ENCODE measurements at places on chromosomes 3 and 15.

DNA sequence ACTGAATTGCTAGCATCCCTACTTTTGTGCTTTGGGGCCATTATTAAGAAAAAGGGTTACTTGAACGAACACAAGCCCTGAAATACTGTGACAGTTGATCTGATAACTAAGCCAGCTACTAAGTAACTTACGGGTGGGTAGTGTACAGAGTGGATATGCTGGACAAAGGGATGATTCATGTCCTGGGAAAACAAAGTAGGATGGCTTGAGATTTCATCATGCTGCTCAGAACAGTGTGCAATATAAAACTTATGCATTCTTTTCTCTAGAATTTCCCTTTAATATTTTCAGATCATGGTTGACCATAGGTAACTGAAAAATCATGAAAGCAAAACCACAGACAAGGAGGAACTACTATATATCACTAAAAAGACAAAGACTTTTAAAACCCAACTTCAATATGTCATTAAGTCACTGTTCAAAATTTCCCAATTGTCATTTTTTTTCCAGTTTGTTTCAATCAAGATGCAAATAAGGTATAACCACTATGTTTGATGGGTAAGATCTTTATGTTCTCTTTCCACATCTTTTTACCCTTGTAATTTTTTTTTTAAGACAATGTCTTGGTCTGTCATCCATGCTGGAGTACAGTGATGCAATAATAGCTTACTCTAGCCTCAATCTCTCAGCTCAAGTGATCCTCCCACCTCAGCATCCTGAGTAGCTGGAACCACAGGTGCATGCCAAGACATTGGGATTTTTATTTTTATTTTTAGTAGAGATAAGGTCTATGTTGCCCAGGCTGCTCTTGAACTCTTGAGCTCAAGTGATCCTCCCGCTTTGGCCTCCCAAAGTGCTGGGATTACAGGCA, 67.7 kb downstream of the IFT80 start:
- no peak for DNase-seq

GRCh38 chr3:128555098-128555825, 62.3 kb upstream of the GATA2 start:
- no peak for DNase-seq

DNA sequence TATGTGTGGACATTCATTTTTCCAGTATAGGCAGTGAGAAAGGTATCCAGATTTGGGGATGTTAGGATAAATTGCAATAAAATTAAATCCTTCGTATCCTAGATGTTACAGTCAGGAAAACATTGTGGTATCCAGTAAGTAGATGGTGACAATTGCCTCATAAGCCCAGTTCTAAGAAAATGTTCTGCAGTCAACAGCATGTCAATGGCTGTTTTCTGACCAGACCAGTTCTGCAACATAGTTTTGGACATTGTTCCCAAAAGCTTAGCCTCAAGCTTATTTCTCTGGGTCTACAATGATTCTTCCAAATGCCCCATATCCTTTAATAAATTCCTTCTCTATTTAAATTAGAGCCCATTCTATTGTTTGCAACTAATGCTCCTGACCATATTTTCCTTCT, 480.7 kb downstream of the FHIT start:
- DNase-seq, result no peak

DNA sequence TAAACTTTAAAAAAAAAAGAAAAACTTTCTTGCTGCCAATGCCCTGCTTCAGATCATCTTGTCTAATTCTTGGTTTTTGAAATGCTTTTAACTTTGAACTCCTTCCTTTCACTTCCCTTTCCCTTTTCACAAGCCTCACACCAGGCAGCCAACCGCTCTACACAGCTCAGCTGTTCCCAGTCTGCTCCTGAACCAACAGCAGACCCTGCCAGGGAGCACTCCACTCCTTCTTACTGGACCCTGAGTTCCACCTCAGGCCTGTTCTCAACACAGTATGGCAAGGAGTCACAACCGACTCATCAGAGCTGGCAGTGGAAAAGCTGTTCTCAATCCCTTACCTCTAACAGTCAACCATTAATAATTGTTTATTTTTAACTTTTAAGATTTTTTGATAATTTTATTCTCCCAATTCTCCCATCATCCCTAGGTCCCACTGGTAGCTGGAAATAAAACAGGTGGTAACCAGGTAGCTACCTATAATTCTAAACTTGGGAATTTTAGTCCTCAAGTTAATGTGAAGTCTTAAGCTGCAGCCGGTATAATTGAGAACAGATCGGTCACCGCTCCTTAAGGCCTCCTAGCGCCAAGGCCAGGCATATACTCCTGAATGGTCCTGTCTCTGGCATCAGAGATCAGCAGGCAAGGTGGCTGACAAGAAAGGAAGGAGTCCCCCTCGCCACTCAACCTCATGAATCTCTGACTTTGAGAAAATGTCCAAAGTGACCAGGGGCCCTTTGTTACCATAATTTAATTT, 43.9 kb downstream of the BOC start:
- DNase-seq, result no peak

DNA sequence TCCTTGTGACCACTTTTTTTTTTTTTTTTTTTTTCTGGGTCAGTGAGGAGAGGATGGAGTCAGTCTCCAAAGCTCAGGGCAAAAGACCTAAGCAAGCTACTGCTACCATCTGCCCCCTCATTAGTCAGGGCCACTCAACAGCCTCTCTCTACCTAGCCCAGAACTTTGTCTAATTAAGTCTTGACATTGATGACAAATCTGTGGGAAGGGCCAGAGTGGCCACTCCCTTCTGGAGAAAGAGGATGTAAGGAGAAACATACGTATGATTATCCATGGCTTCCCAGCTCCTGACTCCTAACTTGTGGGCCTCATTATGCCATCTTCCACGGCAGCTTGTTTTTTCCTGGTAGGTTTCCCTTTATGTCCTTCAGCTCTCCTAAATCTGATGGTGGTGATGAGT, 37.9 kb downstream of the NR1I2 start:
- no peak for DNase-seq

DNA sequence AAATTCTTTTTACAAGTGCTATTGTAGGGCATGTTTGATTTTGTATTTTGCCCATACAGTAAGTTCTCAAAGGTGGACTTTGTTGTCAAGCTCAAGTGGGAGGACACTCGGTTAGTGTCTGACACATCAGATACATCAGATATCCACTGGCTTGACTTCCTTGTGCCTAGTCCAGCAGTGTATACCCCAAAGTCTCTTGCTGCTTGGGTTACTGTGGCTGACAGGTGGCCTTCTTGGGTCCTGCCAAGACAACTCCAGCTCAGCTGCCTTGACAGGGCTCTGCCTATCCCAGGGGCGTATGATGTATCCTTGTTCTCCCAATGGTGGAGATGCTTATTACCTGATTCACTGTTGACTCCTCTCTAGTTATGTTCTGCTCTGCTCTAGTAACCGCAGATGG, 214.9 kb downstream of the CBLB start:
- no peak for DNase-seq

- no peak for DNase-seq
Measured at GRCh38 chr3:127458696-127459604, 131.6 kb downstream of the TPRA1 start.

DNA sequence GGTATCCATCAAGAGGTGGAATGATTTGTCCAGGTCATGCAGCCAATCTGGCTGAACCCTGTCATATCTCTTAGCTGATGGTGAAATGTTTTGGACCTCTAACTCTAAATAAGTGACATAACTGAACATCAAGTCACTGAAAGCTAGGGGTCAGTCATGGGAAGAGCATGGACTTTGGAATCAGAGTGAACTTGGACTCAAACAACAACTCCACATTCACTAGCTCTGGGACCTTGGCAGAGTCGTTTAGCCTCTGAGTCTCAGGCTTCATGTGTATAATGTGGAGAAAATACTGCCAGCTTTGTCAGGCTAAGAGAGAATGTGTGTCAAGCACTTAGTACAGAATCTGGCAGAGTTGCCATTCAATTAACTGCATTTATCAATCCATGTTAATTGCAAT, 557.8 kb upstream of the CFAP20DC start:
- DNase-seq, result no peak

DNA sequence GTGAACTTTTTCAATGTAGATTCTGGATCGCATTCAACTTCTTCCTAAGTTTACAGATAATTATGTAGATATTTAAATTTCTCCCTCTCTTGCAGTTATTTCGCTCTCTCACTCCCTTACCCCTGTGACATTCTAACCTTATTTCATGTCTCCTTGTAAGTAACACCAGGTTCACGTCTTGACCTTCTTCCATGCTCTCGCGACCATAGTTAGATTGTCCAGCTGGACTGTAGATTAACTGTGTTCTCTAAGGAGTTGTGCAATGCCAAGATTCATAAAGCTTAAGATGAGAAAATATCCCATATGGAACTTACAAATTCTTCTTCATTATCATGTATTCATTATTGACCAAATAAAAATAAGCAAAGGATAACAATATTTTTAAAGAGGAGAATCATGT, 430.5 kb downstream of the GABRG3 start:
- DNase-seq, result no peak

DNA sequence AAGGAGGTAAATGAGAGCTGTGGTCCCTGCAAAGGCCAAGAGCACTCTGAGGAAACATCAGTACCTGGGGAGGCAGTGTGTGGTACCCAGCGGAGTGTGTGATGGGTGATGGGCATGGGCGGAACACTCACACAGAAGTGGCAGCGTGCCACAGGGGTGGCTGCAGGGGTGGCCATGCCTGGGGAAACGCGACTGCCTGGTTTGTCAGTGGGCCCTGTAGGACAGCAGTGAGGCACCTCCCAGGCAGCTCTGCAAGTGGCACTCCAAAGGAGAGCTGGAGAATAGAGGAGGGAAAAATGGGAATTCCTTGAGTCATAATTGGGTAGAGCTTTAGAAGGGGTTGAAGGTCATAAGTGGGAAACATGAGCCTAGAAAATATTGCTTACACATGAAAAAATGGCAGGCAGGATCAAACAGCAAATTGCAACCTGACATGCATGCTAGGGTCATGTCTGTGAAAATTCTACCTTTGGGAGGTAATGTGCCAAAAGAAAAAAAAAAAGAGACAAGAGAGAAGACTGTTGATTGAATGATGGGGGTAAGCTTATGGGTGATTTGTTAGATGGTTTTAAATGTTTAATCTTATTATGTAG, 138.4 kb downstream of the RPLP1 start:
- no peak for DNase-seq

DNA sequence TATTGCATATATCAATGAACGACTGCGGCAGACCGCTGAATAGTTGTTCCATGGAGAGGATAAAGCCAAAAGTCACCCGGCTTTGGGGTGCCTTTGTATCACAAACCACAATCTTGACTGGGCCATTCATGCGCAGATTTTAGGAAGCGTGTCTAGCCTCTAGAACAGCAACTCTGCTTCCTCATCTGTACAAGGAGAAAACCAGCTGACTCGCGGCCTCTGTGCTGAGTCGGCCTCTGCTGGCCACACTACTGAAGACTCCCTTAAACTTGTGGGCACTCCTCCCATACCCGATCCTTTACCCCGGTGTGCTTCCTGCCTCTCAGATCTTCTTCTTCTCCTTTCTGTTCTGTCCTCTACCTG, 872 bp downstream of the DLEC1 start:
- DNase-seq, result no peak

DNA sequence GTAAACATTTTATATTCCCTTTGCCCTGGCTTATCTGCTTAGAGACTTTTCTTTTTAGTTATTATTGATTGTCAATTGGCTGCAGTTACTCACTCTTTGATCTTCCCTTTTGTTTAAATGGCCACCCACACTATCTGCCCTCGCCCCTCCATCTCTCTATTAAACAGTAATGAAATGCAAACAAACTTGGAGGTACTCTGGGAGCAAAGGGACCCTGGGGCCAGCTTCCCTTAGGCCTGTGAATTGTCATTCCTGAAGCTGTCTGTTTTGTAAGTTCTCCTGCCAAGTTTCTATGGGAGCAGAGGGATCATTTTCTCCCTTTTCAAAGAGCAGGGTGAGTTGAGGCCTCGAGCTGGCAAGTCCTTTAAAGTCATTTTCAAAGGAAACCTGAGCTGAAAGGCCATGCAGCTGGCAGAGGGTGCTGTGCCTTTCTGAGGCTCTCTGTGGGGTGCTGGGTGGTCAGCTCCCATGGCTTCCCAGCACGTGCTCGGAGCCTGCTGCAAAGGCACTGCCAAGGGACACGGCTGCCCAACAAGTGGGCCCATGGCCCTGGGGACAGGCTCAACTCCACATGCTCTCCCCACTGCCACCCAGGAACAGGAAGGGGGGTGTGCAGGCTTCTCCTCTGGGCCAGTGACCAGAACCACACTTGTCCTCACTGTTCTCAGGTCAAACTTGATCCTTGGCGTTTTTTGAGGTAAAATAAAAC, 17.4 kb upstream of the RTP2 start:
- DNase-seq, result no peak

DNA sequence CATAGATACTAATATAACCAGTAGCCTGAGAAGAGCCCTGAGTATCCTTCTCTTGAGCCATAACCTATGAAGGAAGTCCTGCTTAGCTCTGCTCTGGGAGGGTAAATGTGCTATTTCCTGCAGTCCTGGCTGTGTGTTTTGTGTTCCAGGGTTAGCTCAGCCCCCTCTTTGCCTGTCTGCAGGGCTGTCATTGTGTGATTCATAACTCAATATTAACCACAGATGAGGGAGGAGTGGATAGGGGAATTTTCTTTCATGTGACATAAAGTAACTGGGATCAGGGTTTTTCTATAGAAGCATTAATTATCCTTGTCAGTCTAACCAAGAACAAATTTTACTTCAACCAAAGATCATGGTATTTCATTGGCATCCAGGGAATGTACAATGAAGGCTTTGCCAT, 183.3 kb upstream of the ZBTB20 start:
- no peak for DNase-seq

DNA sequence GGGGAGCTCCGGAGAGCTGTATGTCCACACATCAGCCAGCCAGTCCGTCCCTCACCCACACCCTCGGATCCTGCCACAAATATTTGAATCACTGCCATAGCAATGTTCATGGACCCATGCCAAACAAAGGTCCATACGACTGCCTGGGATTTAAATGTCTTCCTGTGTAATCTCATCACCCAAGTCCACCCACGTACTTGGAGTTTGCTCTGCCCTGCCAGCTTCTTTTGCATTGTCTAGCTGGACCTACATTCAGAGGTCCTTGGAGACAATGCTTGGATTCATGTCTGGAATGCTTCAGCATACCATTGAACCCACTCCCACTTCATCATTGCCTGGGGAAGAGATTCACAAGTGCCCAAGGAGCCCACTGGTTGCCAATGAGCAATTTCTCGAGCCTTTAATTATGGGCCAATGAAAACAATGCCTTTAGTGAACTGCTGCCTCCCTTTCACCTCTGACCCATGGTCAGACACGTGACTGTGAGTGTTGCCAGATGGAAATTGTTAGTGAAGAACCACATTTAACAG, 90.4 kb upstream of the PHLDB2 start:
- DNase-seq, result no peak

- DNase-seq, result no peak
Measured at GRCh38 chr3:101847328-101847727, 2.0 kb upstream of the NFKBIZ start.

- no peak for DNase-seq
Measured at GRCh38 chr3:5568451-5568850, 380.9 kb downstream of the EDEM1 start.

All from stimulated activated CD8-positive, alpha-beta memory T cell treated with anti-CD3 and anti-CD28 coated beads, Interleukin-7, amount 100 ng/mL, for 1 hour (primary cell).